ENCODE measurements at places on chromosomes 16 and 17. TPM values are rescaled to one million over a fixed set of nuclear protein-coding genes. Genes with fewer than 3 reads are reported as not detected.

GRCh38 chr17:75371339-75371738, 34.1 kb downstream of the GRB2 start:
- no peak overlapping the region for H3K27ac ChIP-seq
- peaks cover 7% of the 10 kb centered on the region for H3K4me1 ChIP-seq
- DNase-seq, result no peak
- no peak overlapping the region for H3K4me3 ChIP-seq

- H3K4me1 ChIP-seq, result peaks cover 18% of the 10 kb centered on the region
- H3K36me3 ChIP-seq, result peaks cover 7% of the 10 kb centered on the region
- peak overlapping the region; percentile 15 for H3K27ac ChIP-seq
- peak; percentile 61 for DNase-seq
- no peaks in the 10 kb centered on the region for H3K27me3 ChIP-seq
- no peak overlapping the region for H3K4me3 ChIP-seq
These were observed 119.8 kb downstream of the ANKRD11 start for GRCh38 chr16:89370601-89371000.

- peak overlapping the region; percentile 17 for H3K27ac ChIP-seq
- peak overlapping the region; percentile 88 for H3K4me3 ChIP-seq
- H3K27me3 ChIP-seq, result no peaks in the 10 kb centered on the region
- H3K4me1 ChIP-seq, result peaks cover 35% of the 10 kb centered on the region
These were observed 1.3 kb downstream of the TIMP2 start for GRCh38 chr17:78923660-78924453.

DNA sequence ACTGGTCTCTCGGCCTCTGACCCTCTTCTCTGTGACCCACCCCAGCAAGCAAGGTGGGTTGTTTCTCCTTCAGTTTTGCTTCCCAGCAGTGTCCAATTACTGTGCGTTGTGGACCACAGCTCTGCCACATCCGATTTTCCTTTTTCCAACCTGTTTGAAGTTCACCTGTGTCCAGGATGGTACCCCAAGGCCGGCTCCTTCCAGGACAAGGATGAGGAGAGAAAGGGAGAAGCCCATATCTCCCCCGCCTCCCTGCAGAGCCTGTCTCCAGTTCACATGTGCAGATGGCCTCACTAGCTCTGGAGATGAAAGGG, 13.5 kb downstream of the NMRAL1 start:
- H3K4me1 ChIP-seq, result peaks cover 23% of the 10 kb centered on the region
- H3K4me3 ChIP-seq, result no peak overlapping the region
- DNase-seq, result no peak
- no peak overlapping the region for H3K27ac ChIP-seq
- peaks cover 35% of the 10 kb centered on the region for H3K36me3 ChIP-seq

The FBXW10 gene
- total RNA-seq, result under 0.01 TPM

The UMOD gene
- total RNA-seq, result not detected

DNA sequence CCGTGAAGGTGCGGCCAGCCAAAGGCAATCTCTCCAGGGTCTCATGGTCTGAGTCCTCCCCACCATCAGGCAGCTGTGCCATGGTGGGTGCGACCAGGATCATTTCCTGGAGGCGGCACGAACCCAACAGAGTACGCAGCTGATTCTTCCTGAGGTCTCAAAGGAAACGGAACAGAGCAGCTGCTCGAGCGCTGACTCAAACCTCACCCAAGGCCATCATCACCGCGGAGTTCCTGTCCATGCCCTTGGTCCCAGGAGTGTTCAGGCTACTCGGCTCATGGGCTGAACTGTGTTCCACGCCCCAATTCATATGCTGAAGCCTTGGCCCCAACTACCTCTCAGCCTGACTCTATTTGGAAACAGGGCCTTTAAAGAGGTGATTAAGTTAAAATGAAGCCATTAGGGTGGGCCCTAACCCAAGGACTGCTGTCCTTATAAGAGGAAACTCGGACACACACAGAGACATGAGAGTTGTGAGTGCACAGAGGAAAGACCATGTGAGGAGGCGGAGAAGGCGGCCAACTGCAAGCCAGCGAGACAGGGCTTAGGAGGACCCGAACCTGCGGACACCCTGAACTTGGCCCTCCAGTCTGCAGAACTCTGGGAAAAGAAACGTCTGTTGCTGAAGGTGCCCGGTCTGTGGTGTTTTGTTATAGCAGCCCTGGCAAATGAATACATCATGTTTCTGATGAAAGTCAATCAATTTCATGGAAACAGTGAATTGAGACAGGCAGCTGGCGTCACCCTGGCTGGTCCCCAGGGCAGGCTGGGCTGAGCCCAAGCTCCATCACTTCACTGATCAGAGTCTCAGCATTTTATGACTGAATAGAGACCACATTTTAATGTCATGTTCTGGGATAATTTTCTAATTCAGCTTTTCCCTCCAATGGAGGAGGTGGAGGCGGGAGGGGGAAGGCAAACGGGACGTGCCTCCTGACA, 13.7 kb downstream of the MXRA7 start:
- peak overlapping the region; percentile 40 for H3K27ac ChIP-seq
- peaks cover 5% of the 10 kb centered on the region for H3K36me3 ChIP-seq
- DNase-seq, result peak; percentile 85
- H3K27me3 ChIP-seq, result no peaks in the 10 kb centered on the region
- H3K4me3 ChIP-seq, result no peak overlapping the region
- H3K4me1 ChIP-seq, result peaks cover 58% of the 10 kb centered on the region

DNA sequence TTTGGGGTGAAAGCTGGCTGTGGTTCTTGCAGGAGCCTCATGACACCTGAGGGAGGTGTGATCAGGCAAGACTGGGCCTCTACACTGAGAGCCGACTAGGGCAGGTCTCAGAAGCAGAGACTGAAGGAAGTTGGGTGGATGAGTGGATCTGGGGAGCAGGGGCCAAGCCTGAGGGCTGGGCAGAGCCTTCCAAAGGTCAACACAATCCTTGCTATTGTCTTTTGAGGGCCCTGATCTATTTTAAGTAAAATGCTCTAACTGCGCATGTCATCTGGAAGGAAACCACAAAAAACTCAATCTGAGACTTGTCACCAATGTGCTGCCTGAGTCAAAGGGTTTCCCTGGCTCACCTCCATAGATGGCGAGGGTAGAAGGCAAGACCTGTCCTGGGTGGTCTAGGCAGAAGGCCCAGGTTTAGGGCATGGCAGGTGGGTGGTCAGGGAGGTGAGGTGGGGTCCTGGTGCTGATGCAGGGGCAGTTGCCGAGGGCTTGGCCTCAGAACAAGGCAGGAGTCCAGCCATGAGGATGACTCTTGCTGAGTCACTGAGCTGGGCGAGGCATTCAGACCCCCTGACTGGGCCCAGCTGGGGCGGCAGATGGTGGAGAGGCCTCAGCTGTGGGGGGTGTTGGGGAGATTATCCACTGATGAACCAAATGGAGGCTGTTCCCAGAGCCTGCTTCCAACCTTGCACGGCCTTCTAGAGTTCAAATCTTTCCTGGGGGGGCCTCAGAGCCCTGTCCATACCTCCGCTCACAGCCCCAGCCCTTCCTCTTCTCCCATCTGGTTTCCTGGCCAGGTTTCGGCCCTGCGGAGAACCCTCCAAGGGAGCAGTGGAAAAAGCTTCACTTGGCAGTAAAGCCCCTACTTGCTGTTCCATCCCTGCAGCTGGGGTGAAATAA, 5.1 kb downstream of the MVP start:
- H3K27ac ChIP-seq, result peak overlapping the region; percentile 59
- peaks cover 9% of the 10 kb centered on the region for H3K36me3 ChIP-seq

The DOC2B gene
- total RNA-seq, result not detected

The FBXL16 gene
- total RNA-seq, result not detected

- peak; percentile 86 for DNase-seq
- peaks cover 16% of the 10 kb centered on the region for H3K4me1 ChIP-seq
- peak overlapping the region; percentile 28 for H3K4me3 ChIP-seq
- no peaks in the 10 kb centered on the region for H3K27me3 ChIP-seq
- H3K27ac ChIP-seq, result no peak overlapping the region
- no peaks in the 10 kb centered on the region for H3K36me3 ChIP-seq
These were observed 191.6 kb downstream of the CCDC182 start for GRCh38 chr17:57553526-57553925.

The PRAC2 gene
- not detected for total RNA-seq

The KRT20 gene
- total RNA-seq, result not detected

DNA sequence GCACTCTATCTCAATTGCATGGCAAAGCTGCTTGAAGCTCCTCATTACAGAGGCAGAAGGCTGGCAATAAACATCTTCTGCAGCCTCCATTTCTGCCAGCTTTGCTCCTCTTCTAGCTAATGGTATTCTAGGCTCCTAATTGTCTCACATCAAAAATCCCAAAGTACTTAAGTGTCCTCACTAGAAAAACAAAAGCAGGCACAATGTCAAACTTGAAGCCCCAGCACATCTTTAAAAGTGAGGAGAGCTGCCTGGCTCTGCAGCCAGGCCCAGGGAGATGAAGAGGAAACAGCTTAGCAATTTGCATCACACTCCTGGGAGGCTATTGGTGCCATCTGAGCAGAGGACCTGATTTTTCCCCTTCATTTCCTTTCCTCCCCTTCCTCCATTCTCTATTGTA, 197.1 kb downstream of the KCNJ2 start:
- H3K27ac ChIP-seq, result no peak overlapping the region
- no peaks in the 10 kb centered on the region for H3K27me3 ChIP-seq
- no peaks in the 10 kb centered on the region for H3K36me3 ChIP-seq
- DNase-seq, result no peak
- no peak overlapping the region for H3K4me3 ChIP-seq

GRCh38 chr16:70793851-70794502, 7.0 kb downstream of the VAC14 start:
- H3K4me3 ChIP-seq, result no peak overlapping the region
- peaks cover 3% of the 10 kb centered on the region for H3K4me1 ChIP-seq
- no peak for DNase-seq
- no peak overlapping the region for H3K27ac ChIP-seq

DNA sequence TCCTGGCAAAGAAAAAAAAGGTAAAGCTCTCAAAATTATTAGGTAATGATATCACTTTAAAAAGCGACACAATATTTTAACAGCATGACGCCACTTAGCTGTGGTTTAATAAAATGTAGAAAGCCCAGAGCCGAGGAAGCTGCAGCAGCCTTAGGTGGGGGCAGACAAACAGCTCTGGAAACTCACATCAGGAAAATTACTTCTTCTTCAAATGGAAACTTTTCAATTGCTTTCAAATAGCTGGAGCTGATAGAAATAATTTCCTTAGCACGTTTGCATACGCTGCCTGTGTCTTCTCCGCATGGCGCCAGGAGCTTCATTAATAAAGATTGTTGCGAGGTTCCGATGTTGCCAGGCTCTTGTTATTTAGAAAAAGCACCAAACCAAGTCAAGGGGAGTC, 835.3 kb upstream of the EEF2KMT start:
- no peak overlapping the region for H3K27ac ChIP-seq
- H3K36me3 ChIP-seq, result no peaks in the 10 kb centered on the region
- no peaks in the 10 kb centered on the region for H3K27me3 ChIP-seq
- H3K4me1 ChIP-seq, result no peaks in the 10 kb centered on the region

DNA sequence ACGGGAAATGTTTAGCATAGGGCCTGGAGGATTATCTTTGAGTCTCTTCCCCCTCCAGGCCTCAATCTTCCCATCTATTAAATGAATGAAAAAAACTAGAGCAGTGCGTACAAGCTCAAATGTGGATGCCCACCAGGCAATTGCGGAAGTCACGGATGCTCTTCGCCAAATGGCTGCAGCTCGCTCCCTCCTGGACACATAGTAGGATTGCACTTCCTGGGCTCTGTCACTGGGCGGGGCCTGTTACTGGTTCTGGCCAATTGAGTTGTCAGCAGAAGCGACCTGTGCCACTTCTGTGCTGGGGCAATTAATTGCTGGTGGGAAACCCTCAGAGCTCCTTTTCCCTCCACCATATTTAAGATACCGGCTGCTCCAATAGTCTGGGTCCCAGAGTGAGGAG, 168.2 kb upstream of the IRX6 start:
- DNase-seq, result no peak
- peaks cover 7% of the 10 kb centered on the region for H3K27me3 ChIP-seq
- no peak overlapping the region for H3K4me3 ChIP-seq
- no peaks in the 10 kb centered on the region for H3K4me1 ChIP-seq

- H3K27me3 ChIP-seq, result no peaks in the 10 kb centered on the region
- DNase-seq, result peak; percentile 66
- H3K4me1 ChIP-seq, result no peaks in the 10 kb centered on the region
- no peak overlapping the region for H3K4me3 ChIP-seq
- no peak overlapping the region for H3K27ac ChIP-seq
- H3K36me3 ChIP-seq, result no peaks in the 10 kb centered on the region
These were observed 97.9 kb upstream of the ZNF469 start for GRCh38 chr16:88284626-88285513.

The NTN1 gene
- 0.29 TPM for total RNA-seq

GRCh38 chr16:86747761-86748160, 169.4 kb downstream of the FOXL1 start:
- no peak overlapping the region for H3K27ac ChIP-seq
- H3K4me3 ChIP-seq, result no peak overlapping the region
- H3K36me3 ChIP-seq, result no peaks in the 10 kb centered on the region
- H3K4me1 ChIP-seq, result peaks cover 19% of the 10 kb centered on the region

DNA sequence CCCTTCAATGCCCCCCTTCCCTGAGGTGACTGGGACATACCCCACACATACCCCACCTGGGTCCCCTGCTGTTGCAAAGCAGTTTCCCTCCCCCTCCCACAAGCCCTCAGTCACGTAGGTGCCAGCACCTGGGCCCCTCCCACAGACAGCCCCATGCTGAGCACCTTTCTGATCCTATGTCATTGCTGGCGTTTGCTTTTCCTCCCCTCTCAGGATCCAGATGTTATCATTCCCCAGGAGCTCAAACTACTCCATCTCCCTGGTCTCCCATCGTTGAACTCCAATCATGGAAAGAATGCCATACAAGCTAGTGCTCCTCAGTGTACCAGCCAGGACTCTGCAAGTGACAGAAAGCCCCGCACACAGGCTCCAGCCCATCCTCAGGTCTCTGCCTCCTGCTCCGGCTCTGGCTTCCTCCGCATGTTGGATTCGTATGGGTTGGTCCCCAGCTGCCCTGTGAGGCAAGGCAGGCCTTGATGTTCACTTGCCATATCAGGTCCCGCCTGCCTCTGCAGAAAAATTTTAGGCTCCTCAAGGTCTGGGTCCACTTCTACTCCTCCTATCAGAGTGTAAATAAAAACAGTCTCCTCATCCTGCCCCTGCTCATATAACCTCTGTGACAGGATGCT, 31.4 kb upstream of the MED9 start:
- H3K4me1 ChIP-seq, result peaks cover 26% of the 10 kb centered on the region
- H3K36me3 ChIP-seq, result no peaks in the 10 kb centered on the region
- DNase-seq, result no peak
- H3K4me3 ChIP-seq, result no peak overlapping the region

GRCh38 chr16:74232806-74233465, 63.7 kb upstream of the PSMD7 start:
- no peak for DNase-seq
- H3K27ac ChIP-seq, result no peak overlapping the region
- no peaks in the 10 kb centered on the region for H3K27me3 ChIP-seq
- no peaks in the 10 kb centered on the region for H3K36me3 ChIP-seq
- no peak overlapping the region for H3K4me3 ChIP-seq

Measured in osteoblast (primary cell).